ENCODE measurements at places on chromosomes 5 and 9.

GRCh38 chr9:125621170-125621569, 85.8 kb downstream of the MAPKAP1 start:
- no peak for DNase-seq

DNA sequence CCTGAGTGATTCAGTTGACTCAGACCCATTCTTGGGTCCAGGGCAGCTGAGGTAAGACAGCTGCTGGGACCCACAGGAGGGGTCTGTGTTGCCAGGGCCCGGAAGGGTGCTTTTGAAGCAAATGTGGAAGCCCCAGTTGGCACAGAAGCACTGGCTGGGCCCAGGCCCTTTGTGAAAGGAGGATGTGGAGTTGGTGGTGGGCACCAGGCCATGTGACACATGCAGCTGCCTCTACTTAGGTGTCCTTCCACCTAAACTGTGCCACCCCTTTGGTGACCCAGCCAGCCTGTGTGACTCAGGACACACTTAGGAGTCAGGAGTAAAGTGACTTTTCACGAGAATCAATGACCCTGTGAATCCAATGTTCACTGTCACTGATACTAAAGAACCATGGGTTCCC, 114.3 kb upstream of the SLC25A48 start:
- no peak for DNase-seq

DNA sequence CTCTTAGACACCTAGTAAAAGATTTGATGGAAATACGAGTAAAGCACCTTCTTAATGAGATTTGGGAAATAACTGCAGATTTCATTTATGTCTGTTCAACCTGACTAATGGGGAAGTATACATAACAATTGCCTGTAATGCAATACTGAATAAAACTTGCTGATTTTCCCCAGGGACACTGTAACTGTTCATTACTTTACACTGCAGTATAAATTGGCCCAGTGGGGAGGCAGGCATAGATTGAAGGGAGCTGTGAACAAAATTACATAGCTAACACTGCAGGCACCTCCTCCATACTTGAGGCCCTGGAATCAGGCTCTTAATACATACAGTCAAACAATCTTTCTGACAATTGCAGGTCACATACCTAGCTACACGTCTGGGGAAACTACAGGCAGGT, 216.2 kb downstream of the PTPRD start:
- DNase-seq: no peak

DNA sequence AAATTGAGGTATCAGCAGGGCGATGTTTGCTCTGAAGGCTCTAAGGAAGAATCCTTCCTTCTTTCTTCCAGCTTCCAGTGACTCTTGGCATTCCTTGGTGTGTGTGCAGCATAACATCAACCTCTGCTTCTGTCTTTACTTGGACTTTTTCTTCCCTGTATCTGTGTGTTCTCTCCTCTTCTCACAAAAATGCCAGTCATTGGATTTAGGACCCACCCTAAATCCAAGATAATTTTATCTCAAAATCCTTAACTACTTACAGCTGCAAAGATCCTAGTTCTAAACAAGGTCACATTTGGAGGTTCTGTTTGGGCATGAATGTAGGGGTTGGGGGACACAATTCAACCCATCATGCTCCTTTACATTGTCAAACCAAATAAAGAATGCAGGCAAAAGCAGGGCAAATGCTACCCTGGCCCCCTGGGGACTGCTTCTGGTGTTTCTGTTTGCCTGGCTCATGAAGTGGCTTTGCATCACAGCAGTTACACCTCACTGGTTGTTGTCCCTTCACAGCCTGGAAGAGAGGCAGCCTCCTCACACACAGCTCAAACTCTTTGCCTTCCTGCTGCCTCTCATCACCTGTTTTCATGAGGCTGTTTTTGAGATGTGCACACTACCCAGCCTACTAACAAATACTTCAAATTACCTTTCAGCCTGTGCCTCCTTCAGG, 64.8 kb upstream of the PLCXD3 start:
- no peak for DNase-seq

DNA sequence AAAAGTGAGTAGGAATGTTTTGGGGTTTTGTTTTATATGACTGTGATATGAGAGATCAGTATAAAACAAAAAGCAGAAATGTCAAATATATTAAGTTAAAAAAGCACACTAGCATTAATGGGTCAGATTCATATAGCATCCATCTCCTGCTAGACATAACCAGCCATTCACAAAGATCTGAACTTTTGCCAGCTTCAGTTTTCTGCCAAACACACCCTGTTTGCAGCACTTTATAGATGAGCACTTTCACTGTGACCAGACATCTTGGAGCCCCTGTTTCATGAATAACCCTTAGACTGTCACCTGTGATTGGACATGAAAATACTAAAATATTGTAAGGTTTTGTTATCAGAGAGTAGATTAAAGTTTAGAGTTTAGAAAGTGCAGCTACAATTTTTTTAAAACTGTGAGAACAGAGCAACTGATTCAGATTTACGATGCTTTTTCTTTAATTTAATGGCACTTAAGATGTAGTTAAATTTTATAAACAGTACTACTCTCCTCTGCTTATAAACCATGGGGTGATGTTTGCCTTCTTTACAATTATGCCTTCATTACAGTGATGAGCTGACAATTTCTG, 142.6 kb downstream of the KCTD16 start:
- no peak for DNase-seq

GRCh38 chr9:126531035-126531571, 82.6 kb upstream of the LMX1B start:
- no peak for DNase-seq

DNA sequence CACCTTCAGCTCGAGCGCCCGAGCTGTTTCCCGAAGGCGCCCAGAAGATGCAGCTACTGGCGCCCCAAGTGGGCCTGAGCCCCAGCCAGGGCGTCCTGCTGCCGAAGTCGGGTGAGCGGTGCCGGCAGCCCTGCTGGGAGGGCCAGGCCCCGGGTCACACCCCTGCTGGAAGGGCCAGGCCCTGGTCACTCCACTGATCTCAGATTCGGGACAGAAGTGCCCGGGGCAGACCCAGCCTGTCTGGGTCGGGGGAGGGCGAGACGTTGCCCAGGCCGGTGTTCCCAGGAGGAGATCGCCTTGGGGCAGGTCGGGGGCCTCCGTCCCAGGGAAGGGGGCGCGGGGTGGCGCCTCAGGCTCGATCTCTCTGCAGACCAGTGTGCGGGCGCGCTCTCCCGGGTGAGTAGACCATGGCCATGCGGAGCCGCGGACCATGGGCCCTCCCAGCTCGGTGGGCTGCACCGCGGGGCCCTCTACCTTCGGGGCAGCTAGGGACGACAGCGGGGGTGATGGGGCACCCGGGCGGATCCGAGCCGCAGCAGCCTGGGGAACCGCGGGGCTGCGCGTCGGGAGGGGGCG, 2.3 kb downstream of the LCNL1 start:
- DNase-seq: no peak
